ENCODE measurements at places on chromosomes 1 and 21.

GRCh38 chr1:89363638-89364536 lies at the start of gene GBP6:
TSS of gene GBP6 (plus strand) at chr1:89364059. CDS start at chr1:89368552, 4,493 bp downstream.
- no peak for DNase-seq

GRCh38 chr1:229627003-229627402 lies 956 bp downstream of the URB2 start:
- no peak for DNase-seq

GRCh38 chr1:88609051-88609450 lies 75.0 kb upstream of the PKN2 start:
- no peak for DNase-seq

DNA sequence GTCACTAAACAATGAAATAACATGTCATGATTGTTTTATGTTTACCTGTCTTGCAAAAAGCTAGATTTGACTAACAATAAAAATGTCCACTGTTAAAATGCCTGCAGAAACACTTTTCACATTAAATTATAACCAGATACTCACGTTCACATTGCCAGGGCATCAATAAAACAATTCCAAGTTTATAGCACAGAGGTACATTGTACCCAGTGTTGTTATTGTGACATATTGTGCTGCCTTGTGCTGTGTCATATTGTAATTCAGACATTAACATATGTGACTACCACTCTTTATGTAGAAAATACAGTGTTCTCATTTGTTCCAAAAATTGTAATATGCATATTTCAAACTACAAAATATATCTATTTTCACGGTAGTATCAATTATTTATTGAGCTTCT lies 766.1 kb downstream of the NCAM2 start:
- DNase-seq = no peak

GRCh38 chr1:161351482-161351881 lies 16.2 kb downstream of the CFAP126 start:
- DNase-seq = no peak

GRCh38 chr1:247551721-247552120 lies 2.8 kb downstream of the GCSAML start:
- no peak for DNase-seq

DNA sequence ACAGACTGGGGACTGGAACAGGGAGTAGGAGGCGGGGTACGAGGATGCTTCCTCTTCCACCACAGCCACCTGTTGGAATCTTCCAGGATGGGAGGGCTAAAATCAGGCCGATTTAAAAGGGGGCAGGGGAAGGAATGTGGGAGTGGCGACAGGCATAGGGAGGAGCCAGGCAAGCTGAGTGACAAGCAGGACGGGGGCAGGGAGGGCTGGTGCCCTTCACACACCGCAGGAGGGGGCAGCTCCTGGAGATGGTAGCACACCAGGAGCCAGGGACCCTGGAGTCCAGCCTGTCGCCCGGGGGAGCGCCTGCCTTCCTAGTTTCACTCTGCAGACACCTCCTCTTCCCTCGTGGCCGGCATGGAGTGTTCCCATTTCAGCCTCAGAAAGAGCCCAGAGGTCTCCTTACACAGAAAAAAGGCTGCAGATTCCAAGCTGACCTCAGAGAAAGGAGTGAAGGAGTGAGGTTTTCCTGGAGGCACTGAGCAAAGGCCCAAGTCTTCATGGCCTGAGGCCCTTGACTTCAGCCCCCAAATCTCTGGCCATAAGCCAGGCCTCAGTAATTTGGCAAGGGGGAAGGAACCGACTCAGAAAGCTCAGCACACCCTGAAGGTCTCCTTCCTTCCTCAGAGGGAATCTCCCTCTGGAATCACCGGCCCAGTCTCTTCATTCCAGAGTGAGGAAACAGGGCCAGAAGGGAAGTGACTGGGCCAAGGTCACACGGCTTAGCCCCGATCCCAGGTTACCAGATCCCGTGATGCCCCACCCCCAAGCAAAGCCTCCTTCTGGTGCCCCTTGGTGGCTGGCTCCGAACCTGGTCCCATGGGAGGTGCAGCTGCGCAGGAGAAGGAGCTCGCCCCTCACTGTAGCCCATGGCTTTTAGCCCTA lies 8.1 kb downstream of the BLACAT1 start:
- no peak for DNase-seq

GRCh38 chr1:89660224-89661061 lies 27.5 kb downstream of the LRRC8C start:
- no peak for DNase-seq

- peak; percentile 60 for DNase-seq
Measured at GRCh38 chr1:153465811-153466636, 5.6 kb upstream of the S100A7 start.

- DNase-seq = no peak
Measured at GRCh38 chr1:27593678-27594563, 10.0 kb downstream of the AHDC1 start.

- no peak for DNase-seq
Measured at GRCh38 chr1:28983509-28984310, 69.3 kb downstream of the EPB41 start.

GRCh38 chr1:2137257-2138121 lies 57.1 kb downstream of the FAAP20 start:
- DNase-seq = no peak

DNA sequence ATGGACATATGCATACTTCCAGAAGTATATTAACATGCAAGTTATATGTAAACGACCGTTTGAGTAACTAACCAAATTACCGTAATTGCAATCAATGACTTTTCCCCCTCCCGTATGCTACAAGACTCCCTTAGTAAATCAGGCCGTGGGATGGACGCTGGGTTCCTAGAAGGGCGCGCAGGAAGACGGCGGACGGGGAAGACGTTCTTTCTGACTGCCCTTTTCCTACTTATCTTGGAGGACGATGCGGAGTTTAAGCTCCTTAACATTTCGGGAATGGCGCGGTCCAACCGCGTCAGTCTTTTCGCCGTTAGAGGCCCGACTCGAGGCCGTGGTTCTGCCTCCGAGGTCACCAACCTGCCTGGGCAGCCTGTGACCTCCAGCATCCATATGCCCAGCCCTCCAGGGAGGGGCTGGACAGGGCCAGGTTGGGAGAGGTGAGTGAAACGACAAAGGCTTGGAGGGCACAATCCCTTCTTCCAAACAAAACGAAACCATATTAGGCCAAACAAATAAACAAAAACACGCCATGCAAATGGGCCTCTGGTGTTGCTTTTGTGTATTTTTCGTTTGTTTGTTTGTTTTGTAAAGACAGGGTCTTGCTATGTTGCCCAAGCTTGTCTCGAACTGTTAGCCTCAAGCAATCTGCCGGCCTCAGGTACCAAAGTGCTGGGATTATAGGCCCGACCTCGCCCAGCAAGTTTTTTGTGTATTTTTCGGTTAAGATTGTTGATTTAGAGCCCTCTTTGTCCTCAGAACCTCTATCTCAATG lies 873 bp upstream of the PI4KB start:
- DNase-seq = no peak

Measured in activated T-cell treated with anti-CD3 and anti-CD28 coated beads for 24 hours (primary cell).